Liver (tissue), 10 donors: ENCODE measurements at places on chromosomes 5 and 9.

DNA sequence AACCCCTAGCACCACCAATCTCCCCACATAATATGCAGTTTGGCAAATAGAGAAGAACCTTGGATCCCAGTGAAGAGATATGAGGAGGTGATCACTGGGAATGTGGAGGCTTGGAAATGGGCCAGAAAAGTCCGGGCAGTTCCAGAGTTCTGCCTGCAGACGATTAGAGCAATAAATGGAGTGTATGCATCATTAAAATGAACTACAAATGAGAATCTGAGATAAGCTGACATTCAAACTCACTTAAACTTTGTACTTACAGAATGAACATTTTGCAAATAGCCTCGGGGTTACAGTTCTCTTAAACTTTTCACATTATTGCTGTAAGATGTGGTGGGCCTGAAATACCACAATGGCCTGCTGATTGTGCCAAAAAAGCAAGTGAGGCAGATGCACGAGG is 23.0 kb upstream of the LHFPL2 start:
- DNase-seq = no peak

DNA sequence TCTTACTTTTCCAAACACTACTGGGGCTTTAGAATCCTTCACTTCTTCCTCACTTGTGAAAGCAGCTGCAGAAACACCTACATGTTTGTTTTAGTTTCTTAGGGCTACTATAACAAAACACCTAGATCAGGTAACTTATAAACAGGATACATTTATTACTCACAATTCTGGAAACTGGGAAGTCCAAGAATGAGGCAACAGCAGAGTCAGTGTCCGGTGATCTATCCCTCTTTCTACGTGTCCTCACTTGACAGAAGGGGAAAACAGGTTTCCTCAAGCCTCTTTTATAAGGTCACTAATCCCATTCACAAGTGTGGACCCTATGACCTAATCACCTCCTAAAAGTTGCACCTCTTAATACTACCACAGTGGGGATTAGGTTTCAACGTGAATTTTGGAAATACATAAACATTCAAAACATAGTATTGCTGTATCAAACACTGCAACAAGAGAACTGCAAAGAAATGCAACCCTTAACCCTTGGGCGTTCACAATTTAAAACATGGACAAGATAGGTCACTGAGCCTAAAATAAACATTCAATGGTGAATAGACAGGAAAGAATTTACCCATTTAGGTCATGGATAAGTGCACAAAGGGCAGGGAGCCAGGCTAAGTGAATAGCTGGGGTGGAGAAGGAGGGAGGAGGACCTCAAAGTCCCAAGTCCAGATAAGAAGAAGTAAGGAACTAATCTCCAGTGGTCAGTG is 104.3 kb downstream of the PIK3R1 start:
- DNase-seq = no peak

DNA sequence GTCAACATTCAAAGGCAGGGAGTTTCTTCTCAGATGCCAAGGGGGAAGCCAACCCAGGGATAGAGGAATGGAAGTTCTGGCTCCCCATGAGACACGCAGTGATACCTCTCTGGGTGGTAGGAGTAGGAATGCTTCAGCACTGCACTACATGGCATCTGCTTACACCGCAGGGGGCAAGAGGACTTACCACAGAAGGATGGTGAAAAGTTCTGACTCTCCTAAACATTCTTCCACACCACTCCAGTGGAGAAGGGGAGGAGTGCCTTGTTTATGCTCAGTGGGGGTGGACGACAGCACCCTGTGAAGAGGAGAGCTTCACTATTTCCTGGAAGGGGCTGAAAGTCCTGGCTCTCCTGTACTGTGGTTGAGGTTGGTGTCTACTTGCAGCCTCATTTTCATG is 1011.3 kb upstream of the WWC1 start:
- DNase-seq = no peak

- no peak for DNase-seq
Measured at GRCh38 chr9:134210511-134210907, 46.1 kb upstream of the RNU6ATAC start.

GRCh38 chr9:13292782-13293181 is 13.3 kb upstream of the MPDZ start:
- DNase-seq = no peak

DNA sequence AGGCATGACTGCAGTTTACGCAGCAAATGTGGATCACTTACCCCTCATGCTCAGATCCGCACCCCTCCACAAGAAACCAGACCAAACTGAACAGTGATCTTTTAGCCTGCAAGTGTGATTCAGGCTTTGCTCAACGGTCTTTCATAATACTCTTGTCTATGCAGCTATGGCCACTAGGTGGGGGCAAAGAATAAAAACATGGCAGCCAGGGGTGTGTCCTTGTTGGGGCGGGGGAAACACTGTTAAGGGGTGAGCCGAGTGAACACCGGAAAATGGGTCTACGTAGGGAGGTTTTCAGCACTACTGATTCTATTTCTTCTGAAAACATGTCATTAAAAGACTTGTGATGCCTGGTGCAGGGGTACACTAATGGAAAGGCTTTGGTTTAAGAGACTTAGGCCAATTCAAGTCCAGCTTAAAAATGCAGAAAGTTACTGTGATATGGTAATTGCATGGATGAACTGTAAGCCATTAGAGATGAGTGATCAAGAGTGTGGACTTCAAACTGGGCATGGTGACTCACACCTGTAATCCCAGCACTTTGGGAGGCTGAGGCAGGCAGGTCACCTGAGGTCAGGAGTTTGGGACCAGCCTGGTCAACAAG is 49.9 kb upstream of the GPR151 start:
- DNase-seq = peak; percentile 39

- no peak for DNase-seq
Measured at GRCh38 chr5:130045334-130045733, 141.1 kb downstream of the CHSY3 start.

DNA sequence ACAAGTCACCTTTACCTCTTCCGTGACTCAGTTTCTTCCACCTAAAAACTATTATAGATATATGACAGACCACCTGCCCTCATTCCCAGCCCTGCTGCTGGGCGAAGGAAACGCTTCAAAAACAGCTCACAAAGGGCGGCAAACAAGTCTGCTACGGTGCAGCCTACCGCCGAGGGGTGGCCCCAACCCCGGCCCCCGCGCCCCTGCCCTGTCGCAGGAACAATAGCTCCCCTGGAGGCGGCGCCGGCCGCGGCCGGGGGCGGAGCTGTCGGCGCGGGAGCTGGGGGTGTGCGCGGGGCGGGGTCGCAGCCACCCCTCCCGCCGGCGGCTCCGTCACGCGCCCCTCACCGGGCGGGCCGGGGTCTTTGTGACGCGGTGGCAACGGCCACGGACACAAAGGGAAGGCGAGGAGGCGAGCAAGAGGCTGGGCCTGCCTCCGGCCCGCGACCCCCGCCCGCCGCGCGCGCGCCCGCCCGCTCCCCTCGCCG is at the start of gene TMEFF1:
TSS of gene TMEFF1 (plus strand) at position 362 of the 488 bp plus-strand sequence. CDS start 396 bp downstream, outside the sequence.
- peak; percentile 39 for DNase-seq

DNA sequence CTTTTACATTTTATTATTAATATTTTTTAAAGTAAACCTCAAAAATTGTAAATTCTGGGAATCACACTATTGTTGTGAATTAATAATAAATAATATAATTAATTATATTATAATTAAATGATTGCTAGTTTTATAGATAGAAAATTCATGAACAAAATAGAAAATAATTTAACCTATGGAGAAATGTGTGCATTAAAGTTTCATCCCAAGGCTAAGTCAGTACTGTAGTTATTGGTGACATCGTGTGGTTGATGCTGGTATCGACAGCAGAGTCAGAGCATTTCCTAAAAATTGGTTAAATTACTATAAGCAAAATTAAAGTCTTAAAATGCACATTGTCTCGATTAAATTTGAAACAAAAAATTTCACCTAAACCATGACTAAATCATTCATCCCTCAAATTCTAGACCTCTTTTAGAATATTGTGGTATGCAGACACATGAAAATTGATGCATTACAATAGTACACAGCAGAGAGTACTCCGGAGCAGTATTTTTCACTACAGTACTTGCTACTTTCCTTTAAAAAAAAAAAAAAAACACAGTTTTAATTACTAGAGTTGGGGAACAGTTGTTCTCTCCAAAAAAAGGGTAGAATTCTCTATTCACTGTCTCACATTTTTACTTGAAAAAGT is 73.9 kb downstream of the RORB start:
- no peak for DNase-seq

DNA sequence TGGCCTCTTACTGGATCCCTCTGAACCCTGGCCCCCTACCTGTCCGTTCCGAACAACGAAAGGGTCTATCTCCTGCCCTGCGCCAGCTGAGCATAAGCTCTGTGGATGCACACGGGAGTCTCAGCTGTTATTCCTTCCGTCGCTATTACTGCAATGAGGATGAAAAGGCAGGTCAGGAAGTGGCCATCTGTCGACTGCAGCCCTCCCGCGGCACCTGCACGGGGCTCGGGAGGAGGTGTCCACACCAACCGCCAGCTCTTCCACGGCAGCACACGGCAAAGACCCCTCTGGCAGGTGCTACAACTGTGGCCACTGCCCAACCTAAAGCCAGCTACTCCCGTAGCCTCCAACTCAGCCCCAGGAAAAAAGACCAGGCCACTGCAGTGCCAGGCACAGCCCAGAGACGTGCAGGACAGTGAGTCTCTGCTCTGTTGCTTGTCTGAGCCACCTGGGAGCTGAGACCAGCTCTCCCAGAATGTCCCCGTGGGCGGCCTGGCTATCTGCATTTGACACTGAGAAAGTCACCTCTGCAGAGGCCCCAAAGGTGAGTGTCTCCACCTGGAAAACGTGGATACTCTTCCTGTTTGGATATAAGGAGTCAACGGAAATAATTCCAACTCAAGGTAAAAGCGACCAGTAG is 19.1 kb downstream of the CAMSAP1 start:
- DNase-seq = no peak

DNA sequence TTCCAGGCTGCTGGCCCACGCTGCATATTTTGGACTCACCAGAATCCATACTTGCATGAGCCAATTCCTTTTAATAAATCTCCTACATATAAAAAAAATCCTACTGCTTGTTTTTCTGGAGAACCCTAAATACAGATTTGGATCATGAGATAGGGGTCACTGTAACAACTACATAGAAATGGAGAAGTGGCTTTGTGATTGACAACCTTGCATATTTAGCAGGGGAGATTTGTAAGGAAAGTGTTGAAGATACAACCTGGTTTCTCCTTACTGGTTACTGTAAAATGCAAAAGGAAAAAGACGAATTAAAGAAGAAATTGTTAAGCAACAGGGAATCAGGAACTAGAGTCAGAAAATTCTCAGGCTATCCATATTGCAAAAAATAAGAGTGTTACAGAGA is 74.8 kb downstream of the HABP4 start:
- no peak for DNase-seq

GRCh38 chr9:5435912-5436311 is 1.8 kb downstream of the PLGRKT start:
- DNase-seq = no peak

- DNase-seq = no peak
Measured at GRCh38 chr5:129135633-129136032, 41.1 kb downstream of the ISOC1 start.

DNA sequence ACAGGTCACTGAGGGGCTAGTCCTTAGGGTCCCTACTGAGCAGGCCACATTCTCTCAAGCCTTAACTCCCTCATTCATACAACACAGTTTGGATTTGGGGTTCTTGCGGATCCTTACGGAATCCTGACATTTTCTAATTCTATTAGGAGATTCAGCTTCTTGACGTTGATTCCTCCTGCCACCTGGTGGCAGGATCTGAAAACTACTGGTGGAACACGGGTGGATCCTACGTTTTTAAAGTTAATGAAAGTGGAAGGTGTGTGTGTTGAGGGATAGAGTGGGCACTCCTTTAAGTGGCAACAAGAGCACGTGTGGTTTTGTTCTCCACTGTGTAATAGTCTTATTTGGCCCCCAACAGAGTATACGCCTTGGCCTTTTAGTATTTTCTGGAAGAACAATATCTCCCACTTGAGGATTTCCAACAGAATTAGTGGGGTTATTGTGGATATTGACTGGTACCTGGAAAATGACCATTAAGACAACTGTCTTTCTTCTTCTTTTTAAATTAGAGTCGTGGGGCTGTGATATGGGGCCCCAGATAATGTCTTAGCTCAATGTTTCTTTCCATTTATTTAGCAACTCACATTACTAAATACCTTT is 25.2 kb downstream of the SLC28A3 start:
- peak; percentile 43 for DNase-seq

GRCh38 chr9:109755040-109755439 is 25.0 kb upstream of the PALM2AKAP2 start:
- DNase-seq = no peak

DNA sequence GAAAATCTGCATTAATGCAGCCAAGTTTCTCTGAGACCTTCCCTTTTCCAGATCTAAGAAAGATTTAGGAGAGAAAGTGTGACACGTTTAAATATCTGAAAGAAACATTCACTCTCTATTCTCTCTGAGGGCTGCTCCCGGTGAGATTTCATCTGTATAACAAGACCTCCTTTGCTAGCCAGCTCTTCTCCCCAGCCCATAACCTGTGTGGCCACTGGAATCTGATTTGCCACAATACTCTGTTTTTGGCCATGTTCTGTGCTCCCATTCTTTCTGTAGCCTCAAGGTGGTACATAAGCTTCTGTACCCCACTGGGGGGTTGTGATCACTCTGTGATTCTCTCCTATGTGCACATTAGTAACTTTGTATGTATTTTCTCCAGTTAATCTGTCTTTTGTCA is 291.0 kb upstream of the SEMA6A start:
- no peak for DNase-seq
